ENCODE measurements at places on chromosomes 4 and X. TPM values are rescaled to one million over a fixed set of nuclear protein-coding genes. Genes with fewer than 3 reads are reported as not detected.

Gene PPBP
- total RNA-seq = 3.9 TPM

Gene DCLK2
- 0.19 TPM for total RNA-seq

Gene TIGD4
- 0.14 TPM for total RNA-seq

Gene CXorf49
- total RNA-seq = not detected

Gene INPP4B
- total RNA-seq = 12.4 TPM

Gene ZDHHC15
- total RNA-seq = not detected

Gene BMP3
- 0.05 TPM for total RNA-seq

Gene PHKA1
- 11.1 TPM for total RNA-seq

Gene VSIG4
- total RNA-seq = not detected

Gene HSD17B13
- not detected for total RNA-seq

Gene PLS3
- total RNA-seq = 271 TPM

Gene HSFX1
- 0.05 TPM for total RNA-seq

Gene MAGEA12
- total RNA-seq = not detected

All from airway epithelial cell (primary cell).